CD8-positive, alpha-beta memory T cell (primary cell): ENCODE measurements at places on chromosomes 5 and 9. TPM values are rescaled to one million over a fixed set of nuclear protein-coding genes. Genes with fewer than 3 reads are reported as not detected.

DNA sequence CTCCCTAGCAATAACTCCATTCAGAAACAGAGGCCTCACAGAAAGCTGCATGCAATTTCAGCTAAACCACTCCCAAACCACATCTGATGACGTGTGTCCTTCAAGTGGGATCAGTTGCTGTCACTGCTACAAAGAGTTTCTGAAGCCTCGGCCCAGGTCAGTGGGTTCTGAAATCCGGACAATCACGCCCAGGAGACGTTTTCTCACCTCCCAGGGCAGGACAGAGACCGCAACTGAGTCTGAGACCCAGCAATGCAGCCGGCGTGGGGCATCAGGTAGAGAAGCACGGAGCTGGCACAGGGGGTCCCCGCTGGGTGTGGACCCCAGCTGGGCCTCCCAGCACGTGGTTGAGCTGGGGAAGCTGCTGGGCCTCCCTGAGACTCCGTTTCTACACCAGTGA, 2.6 kb upstream of the UBE2QL1 start:
- peaks cover 4% of the 10 kb centered on the region for H3K27me3 ChIP-seq
- no peak for DNase-seq
- no peak overlapping the region for H3K27ac ChIP-seq
- no peak overlapping the region for H3K4me3 ChIP-seq

DNA sequence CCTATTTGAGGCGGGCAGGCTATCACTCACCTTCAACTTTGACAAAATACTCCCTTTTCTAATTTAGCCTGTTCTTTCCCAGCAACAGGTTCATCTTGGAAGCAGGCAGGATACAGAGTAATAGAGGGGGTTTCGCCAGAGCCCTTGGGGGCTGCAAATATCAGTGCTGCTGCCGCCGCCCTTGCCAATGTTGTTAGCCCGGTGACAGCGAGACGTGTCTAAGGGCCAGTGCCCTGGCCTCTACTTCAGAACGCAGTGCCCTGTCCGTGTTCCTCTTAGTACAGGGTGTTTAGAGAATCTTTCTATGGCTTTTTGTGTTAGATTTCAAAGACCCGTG, 703 bp downstream of the FAM120AOS start:
- peak overlapping the region; percentile 74 for H3K4me3 ChIP-seq
- peaks cover 5% of the 10 kb centered on the region for H3K36me3 ChIP-seq
- H3K27ac ChIP-seq: peak overlapping the region; percentile 80
- DNase-seq: peak; percentile 4
- H3K27me3 ChIP-seq: no peaks in the 10 kb centered on the region

DNA sequence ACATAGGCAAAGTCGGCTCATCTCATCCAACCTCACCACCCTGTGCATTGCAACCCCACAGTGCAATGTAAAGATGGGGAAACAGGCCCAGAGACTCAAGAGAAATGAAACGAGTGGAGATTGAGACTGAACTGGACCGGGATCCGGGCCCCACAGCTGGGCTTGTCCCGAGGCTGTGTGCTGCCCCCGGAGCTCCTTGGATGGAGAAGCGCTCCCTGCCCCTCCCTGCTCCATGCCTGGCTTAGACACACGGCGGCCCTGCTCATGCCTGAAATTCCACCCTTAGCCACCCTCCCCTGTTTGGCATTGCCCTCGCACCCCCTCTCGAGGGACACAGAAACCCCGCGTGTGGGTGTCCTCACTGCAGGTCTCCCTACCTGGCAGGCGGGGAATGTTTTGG, 27.2 kb upstream of the FCN1 start:
- no peaks in the 10 kb centered on the region for H3K4me1 ChIP-seq
- no peak overlapping the region for H3K27ac ChIP-seq
- no peak overlapping the region for H3K4me3 ChIP-seq

- no peaks in the 10 kb centered on the region for H3K36me3 ChIP-seq
- no peaks in the 10 kb centered on the region for H3K4me1 ChIP-seq
- no peak overlapping the region for H3K27ac ChIP-seq
- no peak for DNase-seq
Measured at GRCh38 chr5:168706655-168707069, 127.5 kb upstream of the PANK3 start.

DNA sequence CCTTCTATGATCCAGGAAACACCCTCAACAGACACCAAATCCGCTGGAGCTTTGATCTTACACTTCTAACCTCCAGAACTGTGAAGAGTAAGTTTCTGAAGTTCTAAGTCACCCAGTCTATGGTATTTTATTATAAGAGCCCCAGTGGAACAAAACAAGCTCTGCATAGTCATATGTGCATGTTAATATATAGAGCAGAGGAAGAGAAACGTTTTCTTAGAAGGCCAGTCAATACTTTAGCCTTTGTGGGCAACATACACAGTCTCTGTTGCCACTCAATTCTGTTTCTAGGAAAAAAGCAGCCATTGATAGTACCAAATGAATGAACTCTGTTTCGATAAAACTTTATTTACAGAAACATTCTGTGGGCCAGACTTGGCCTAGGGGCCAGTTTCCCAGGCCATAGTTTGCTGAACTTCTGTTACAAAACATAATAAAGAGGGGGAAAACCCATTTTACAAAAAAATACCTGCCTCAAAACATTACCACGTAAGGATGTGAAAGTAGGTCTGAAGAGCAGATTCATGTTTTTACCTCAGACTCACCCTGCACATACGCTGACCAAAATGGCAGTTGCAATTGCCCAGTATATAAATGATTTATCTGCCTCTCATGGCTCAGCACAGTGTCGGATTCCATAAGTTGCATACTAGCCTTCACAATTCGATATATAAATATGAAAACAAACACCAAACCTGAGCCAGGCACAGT, 350.5 kb downstream of the SLIT3 start:
- H3K36me3 ChIP-seq: no peaks in the 10 kb centered on the region
- H3K27me3 ChIP-seq: no peaks in the 10 kb centered on the region
- no peak overlapping the region for H3K4me3 ChIP-seq

DNA sequence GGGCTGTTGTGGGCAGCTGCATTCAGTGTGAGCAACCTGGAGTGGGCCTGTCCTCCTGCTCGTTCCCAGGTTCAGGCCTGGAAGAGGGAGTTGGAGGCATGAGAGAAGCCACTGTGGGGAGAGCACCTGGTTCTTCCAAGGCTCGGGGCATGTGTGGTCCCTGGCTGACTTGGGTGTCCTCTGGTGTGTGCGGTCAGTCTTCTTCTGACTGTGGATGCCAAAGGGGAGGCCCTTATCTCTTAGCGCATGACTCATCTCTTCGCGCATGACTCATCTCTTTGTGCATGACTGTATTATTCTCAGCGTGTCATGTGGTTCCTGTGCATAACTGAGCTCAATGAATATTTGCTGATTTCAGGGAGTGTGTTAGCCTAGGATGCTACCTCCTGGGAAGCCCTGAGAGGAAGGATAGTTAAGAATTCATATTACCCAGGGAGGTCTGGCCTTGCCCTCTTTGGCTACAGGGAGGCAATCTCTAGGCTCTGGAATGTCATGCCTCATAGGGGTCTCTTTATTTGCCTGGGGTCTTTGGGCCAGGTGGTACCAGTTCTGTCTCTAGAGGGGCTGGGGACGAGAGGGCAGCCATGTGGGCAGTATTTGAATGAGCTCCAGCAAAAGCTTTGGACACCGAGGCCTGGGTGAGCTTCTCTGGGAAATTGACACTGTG, 188.7 kb downstream of the HSPA4 start:
- H3K27me3 ChIP-seq: no peaks in the 10 kb centered on the region
- H3K36me3 ChIP-seq: no peaks in the 10 kb centered on the region
- no peak overlapping the region for H3K4me3 ChIP-seq
- peak overlapping the region; percentile 54 for H3K27ac ChIP-seq
- H3K4me1 ChIP-seq: no peaks in the 10 kb centered on the region

GRCh38 chr5:16169550-16169949, 10.0 kb downstream of the MARCHF11 start:
- H3K27me3 ChIP-seq: no peaks in the 10 kb centered on the region
- no peak for DNase-seq
- H3K4me3 ChIP-seq: no peak overlapping the region

DNA sequence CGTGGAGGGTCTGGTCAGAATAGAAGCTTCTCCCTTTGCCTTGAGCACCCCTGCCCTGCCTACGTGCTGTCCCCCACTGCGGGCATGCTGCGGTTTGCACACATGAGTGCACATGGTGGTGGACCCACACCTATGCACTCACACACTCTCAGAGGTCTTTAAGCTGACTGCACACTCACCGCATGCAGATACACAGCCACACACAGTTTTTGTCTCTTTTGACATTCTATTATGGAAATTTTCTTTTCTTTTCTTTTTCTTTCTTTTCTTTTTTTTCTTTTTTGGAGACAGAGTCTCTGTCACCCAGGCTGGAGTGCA, 584 bp upstream of the ARID3C start:
- H3K4me3 ChIP-seq: peak overlapping the region; percentile 31
- H3K4me1 ChIP-seq: peaks cover 16% of the 10 kb centered on the region
- H3K27ac ChIP-seq: no peak overlapping the region
- peaks cover 37% of the 10 kb centered on the region for H3K27me3 ChIP-seq

- no peaks in the 10 kb centered on the region for H3K27me3 ChIP-seq
- H3K4me1 ChIP-seq: no peaks in the 10 kb centered on the region
- H3K27ac ChIP-seq: no peak overlapping the region
- no peak overlapping the region for H3K4me3 ChIP-seq
Measured at GRCh38 chr5:109997161-109997560, 307.4 kb downstream of the MAN2A1 start.

GRCh38 chr5:43045236-43045635, 5.1 kb upstream of the ANXA2R start:
- H3K27ac ChIP-seq: no peak overlapping the region
- H3K4me3 ChIP-seq: no peak overlapping the region
- DNase-seq: no peak
- no peaks in the 10 kb centered on the region for H3K36me3 ChIP-seq
- no peaks in the 10 kb centered on the region for H3K27me3 ChIP-seq
- H3K4me1 ChIP-seq: peaks cover 12% of the 10 kb centered on the region

DNA sequence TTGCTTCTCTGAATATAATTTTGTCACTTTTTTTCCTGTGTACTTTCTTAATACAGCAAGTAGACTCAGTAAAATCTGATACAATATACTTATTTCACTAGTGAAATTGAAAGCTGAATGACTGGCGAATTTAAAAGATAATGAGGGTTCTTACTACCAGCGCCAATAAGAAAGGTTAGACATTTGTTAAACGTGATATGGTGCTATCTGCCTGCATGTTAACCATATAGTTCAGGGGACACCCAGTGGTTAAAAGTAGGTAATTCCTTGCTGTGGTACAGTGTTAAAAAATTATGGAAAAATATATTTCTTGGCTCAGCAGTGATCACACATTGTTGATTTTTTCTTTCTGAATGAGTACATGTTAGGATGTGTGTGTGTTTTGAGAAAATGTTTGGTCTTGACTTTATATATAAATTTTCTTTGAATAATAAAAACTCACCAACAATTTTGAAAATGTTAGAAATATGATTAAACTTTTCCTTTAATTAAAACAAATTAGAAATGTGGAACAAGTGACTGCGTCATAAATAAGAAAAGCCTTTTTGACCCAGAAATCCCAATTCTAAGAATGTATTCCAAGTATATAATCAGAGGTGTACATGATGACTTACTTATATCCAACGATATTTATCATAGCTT, 25.8 kb downstream of the CAST start:
- no peaks in the 10 kb centered on the region for H3K36me3 ChIP-seq
- no peak overlapping the region for H3K4me3 ChIP-seq
- no peak overlapping the region for H3K27ac ChIP-seq
- DNase-seq: no peak

DNA sequence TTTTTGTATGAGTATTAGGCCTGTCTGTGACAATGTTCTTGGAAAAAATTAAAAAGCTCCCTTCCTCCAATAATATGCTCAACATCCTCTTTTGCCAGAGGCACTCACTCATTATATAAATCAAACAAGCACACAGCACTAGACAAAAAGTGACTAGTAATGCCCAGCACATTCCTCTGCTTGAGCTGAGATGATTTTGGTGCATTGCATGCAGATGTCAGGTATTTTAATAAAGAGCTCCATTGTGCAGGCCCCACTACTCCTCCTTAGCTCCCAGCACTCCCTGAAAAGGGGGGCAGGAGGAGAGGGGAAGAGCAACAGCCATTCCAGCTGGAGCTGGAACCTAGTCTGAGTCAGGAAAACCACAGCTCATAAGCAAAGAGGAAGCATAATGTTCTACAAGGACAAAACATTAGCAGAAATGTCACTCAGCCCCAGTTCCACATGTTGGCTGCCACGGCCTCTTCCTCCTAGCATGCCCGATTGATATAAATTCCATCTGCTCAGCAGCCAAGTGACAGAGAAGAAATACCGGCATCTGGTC, 348.5 kb downstream of the BNC2 start:
- H3K27me3 ChIP-seq: no peaks in the 10 kb centered on the region
- no peak overlapping the region for H3K4me3 ChIP-seq
- DNase-seq: no peak
- no peaks in the 10 kb centered on the region for H3K36me3 ChIP-seq
- no peak overlapping the region for H3K27ac ChIP-seq

GRCh38 chr5:159916841-159917761, 819 bp downstream of the ADRA1B start:
- no peaks in the 10 kb centered on the region for H3K4me1 ChIP-seq
- H3K27ac ChIP-seq: no peak overlapping the region
- DNase-seq: no peak
- H3K27me3 ChIP-seq: peaks cover 15% of the 10 kb centered on the region

DNA sequence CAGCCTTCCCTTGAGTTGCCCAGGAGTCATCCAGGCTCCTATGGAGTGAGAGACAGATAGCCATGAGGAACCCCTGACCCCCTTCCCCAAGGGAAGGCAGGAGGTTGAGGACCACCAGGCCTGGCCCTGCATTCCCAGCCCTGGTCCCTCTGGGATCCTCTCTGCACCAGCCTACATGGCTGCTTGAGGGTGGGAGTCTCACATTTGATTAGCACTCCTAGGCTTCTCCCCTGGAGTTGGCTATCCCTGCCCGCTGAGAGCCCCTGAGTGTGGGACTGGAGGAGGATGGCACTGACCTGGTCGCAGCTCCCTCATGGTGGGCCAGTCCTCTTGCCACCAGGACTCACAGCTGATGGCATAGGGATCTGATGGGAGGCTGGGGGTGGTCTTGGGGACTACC, 46.7 kb downstream of the SAR1B start:
- H3K4me1 ChIP-seq: peaks cover 5% of the 10 kb centered on the region
- H3K27ac ChIP-seq: no peak overlapping the region
- no peak overlapping the region for H3K4me3 ChIP-seq

The PTGER4 gene
- total RNA-seq: 49.5 TPM

The HACD4 gene
- total RNA-seq: 4.4 TPM

The TTLL11 gene
- 4.5 TPM for total RNA-seq

The IFNA21 gene
- total RNA-seq: not detected

The PRUNE2 gene
- 0.53 TPM for total RNA-seq

The FST gene
- not detected for total RNA-seq

The PCDHGA11 gene
- total RNA-seq: 0.13 TPM

The ABCA1 gene
- total RNA-seq: 0.89 TPM

The DNAJA1 gene
- total RNA-seq: 332 TPM

The MOB3B gene
- total RNA-seq: 0.29 TPM

The LHX2 gene
- total RNA-seq: not detected

The TRPM3 gene
- not detected for total RNA-seq

The DDX41 gene
- 160 TPM for total RNA-seq

The MELK gene
- total RNA-seq: 51.0 TPM
